ENCODE measurements at places on chromosomes 6 and 20. TPM values are rescaled to one million over a fixed set of nuclear protein-coding genes. Genes with fewer than 3 reads are reported as not detected.

GRCh38 chr6:29702519-29703103 is 20.6 kb upstream of the HLA-F start:
- no peaks in the 10 kb centered on the region for H3K4me1 ChIP-seq
- no peak overlapping the region for H3K4me3 ChIP-seq
- no peak overlapping the region for H3K27ac ChIP-seq
- peak; percentile 84 for DNase-seq
- H3K36me3 ChIP-seq, result no peaks in the 10 kb centered on the region
- peaks cover 15% of the 10 kb centered on the region for H3K27me3 ChIP-seq

The C6orf132 gene
- 1.8 TPM for total RNA-seq

DNA sequence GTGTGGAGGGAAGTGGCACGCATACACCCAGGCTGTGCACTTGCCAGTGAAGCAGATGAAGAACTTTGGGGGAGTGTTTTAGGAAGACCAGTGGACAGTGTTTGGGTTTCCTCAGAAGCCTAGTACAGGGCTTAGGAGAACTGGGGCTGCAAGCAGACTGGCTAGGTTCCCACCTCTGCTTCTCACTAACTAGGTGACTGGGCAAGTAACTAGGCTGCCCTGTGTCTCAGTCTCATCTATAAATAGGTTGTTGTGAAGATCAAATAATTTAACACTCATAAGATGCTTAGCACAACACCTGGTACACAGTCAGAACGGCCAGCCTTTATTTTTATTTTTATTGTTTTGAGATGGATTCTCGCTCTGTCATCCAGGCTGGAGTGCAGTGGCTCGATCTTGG is 312.1 kb downstream of the CDH26 start:
- no peak for DNase-seq
- H3K4me1 ChIP-seq, result no peaks in the 10 kb centered on the region
- H3K4me3 ChIP-seq, result no peak overlapping the region
- H3K27ac ChIP-seq, result no peak overlapping the region
- no peaks in the 10 kb centered on the region for H3K27me3 ChIP-seq
- no peaks in the 10 kb centered on the region for H3K36me3 ChIP-seq

DNA sequence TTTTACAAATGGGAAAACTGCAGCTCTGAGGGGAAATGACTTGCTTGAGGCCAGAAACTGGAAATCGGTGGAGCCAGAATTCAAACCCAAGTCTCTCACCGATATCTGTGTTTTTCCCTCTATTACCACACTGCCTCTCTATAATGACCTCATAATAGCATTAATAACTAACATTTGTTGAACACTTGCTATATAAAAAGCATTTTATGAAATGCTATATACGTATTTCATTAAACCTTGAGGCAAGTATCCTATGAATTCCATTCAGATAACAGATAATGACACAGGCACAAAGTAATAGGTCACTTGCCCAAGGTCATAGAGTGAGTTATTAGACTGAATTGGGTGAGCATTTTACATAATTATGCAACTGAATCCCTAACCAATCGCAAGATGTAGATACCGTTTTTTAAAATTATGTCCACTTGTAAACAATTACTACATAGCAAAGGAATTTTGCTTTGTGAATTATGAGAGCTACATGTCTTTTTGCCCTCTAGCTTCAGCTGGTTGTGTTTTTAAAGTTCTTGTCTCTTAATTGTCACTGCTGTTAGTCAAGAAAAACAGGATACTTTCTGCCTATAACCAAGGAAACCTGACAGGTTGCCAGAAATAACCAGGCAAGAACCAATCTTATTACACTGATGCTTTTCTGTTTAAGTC is 4.7 kb downstream of the DSN1 start:
- H3K36me3 ChIP-seq, result peaks cover 10% of the 10 kb centered on the region
- no peak overlapping the region for H3K4me3 ChIP-seq
- H3K27ac ChIP-seq, result no peak overlapping the region

The RIPPLY2 gene
- total RNA-seq, result not detected

- H3K27me3 ChIP-seq, result peaks cover 3% of the 10 kb centered on the region
- H3K4me3 ChIP-seq, result no peak overlapping the region
- peaks cover 21% of the 10 kb centered on the region for H3K4me1 ChIP-seq
- H3K27ac ChIP-seq, result no peak overlapping the region
- DNase-seq, result no peak
Measured at GRCh38 chr20:46555370-46555956, 5.0 kb upstream of the OCSTAMP start.

DNA sequence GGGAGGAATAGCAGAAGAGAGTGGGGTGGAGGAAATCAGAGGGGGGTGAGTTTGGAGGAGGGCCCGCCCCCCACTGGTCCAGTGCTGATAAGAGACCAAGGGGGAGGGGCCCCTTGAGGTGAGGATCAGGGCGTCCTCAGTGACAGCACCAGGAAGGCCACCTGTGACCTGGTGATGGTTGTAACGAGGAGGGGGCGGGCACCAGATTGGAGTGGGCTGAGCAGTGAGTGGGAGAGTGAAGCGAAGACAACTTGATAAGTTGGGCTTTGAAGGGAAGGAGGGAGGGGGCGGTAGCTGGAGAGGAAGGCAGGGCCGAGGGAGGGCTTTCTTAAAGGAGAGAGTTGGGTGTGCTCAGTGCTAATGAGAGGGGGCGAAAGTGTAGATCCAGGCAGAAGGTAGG is 30.7 kb downstream of the CDH22 start:
- no peak overlapping the region for H3K4me3 ChIP-seq
- H3K36me3 ChIP-seq, result no peaks in the 10 kb centered on the region
- H3K27ac ChIP-seq, result no peak overlapping the region
- DNase-seq, result no peak

DNA sequence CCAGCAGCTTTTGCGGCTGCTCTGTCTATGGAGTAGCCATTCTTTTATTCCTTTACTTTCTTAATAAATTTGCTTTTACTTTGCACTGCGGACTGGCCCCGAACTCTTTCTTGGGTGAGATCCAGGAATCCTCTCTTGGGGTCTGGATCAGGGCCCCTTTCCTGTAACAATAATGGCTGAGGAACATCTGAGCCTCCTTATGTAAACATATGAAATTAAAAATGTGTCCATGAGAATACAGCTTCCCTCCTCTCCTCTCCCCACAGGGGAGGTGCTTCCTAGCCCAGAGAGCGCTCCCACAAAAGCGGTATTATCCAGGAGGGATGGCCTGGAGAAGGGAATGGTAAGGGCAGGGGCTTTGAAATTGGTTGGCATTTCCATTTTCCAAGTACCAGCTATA is 81.1 kb downstream of the PSMG4 start:
- no peak for DNase-seq
- peak overlapping the region; percentile 87 for H3K27ac ChIP-seq
- H3K27me3 ChIP-seq, result no peaks in the 10 kb centered on the region
- H3K36me3 ChIP-seq, result no peaks in the 10 kb centered on the region
- H3K4me1 ChIP-seq, result peaks cover 70% of the 10 kb centered on the region

The MUC21 gene
- total RNA-seq, result not detected

The RAB32 gene
- 6.6 TPM for total RNA-seq

- no peak overlapping the region for H3K27ac ChIP-seq
- no peak for DNase-seq
- H3K36me3 ChIP-seq, result no peaks in the 10 kb centered on the region
- peaks cover 13% of the 10 kb centered on the region for H3K4me1 ChIP-seq
Measured at GRCh38 chr6:136994782-136995181, 50.0 kb downstream of the IL20RA start.

DNA sequence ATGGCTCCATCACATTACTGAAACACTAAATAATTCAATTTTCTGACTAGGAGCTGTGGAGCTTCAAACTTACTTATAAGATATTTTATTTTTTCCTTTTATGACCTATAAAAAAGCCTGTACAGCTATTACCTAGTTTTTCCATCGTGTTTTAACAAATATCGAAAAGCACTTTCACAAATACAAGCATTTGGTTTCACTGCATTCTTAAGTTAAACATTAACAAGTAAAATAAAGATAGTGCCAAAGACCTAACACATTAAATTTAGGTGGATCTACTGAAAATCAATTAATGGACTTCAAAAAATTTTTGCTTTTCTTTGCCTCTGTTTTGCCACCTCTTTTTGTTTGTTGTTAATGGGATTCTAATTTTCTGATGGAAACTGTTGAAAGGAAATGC is 83.3 kb downstream of the EPM2A start:
- no peaks in the 10 kb centered on the region for H3K36me3 ChIP-seq
- no peak overlapping the region for H3K4me3 ChIP-seq
- no peaks in the 10 kb centered on the region for H3K4me1 ChIP-seq
- DNase-seq, result no peak

DNA sequence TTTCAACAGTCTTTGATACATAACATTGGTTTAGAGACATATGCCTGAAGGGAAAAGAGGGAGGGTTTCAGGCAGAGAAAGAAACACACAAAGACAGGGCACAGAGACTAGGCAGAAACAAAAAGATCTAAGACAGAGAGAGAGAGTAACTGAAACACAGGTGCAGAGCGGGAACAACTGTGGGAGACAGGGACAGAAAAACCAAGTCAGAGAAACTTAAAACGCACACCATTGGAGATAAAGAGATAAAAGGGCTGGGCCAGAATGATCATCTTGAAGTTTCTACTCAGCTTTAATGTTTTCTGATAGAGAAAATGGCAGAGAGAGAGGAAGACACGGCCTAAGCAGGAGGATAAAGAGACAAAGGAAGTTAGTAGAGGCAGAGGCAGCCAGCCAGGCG is 11.8 kb downstream of the UNC5CL start:
- DNase-seq, result no peak
- no peak overlapping the region for H3K27ac ChIP-seq
- peaks cover 27% of the 10 kb centered on the region for H3K4me1 ChIP-seq
- H3K36me3 ChIP-seq, result no peaks in the 10 kb centered on the region
- no peaks in the 10 kb centered on the region for H3K27me3 ChIP-seq
- H3K4me3 ChIP-seq, result peak overlapping the region; percentile 46

DNA sequence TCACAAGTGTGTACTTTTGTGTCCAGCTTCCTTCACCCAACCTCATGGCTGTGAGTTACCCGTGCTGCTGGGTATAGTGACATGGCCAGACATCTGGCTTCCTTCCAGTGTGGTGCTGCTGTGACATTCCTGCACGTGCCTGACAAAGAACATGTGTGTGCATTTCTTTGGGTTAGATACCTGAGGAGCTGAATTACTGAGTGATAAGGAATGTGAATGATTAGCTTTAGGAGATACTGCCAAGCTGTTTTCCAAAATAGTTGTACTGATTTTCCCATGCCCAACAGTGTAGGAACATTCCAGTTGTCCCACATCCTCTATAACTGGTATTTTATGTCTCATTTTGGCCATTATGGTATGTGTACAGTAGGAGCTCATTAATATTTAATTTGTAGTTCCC is 132.5 kb downstream of the PREX1 start:
- no peak for DNase-seq
- no peak overlapping the region for H3K27ac ChIP-seq
- no peaks in the 10 kb centered on the region for H3K4me1 ChIP-seq
- H3K27me3 ChIP-seq, result no peaks in the 10 kb centered on the region

GRCh38 chr20:25076731-25077609 is 5.0 kb downstream of the VSX1 start:
- H3K36me3 ChIP-seq, result no peaks in the 10 kb centered on the region
- H3K27ac ChIP-seq, result no peak overlapping the region
- peak; percentile 27 for DNase-seq
- peaks cover 99% of the 10 kb centered on the region for H3K27me3 ChIP-seq
- peaks cover 5% of the 10 kb centered on the region for H3K4me1 ChIP-seq

The HLA-DQB1 gene
- 6.6 TPM for total RNA-seq

GRCh38 chr6:57017069-57017468 is 29.4 kb upstream of the KIAA1586 start:
- no peaks in the 10 kb centered on the region for H3K27me3 ChIP-seq
- DNase-seq, result no peak
- no peak overlapping the region for H3K27ac ChIP-seq
- H3K36me3 ChIP-seq, result no peaks in the 10 kb centered on the region

GRCh38 chr20:53850319-53850718 is 220.1 kb downstream of the BCAS1 start:
- no peak overlapping the region for H3K27ac ChIP-seq
- no peaks in the 10 kb centered on the region for H3K36me3 ChIP-seq
- H3K4me1 ChIP-seq, result peaks cover 19% of the 10 kb centered on the region
- H3K27me3 ChIP-seq, result no peaks in the 10 kb centered on the region
- no peak overlapping the region for H3K4me3 ChIP-seq
- DNase-seq, result no peak

The ASIP gene
- not detected for total RNA-seq

- no peak for DNase-seq
- no peaks in the 10 kb centered on the region for H3K27me3 ChIP-seq
- no peak overlapping the region for H3K4me3 ChIP-seq
- peaks cover 10% of the 10 kb centered on the region for H3K4me1 ChIP-seq
- H3K27ac ChIP-seq, result no peak overlapping the region
Measured at GRCh38 chr20:50308166-50308512, 117.5 kb downstream of the CEBPB start.

GRCh38 chr20:3483309-3483708 is 12.5 kb downstream of the ATRN start:
- no peaks in the 10 kb centered on the region for H3K36me3 ChIP-seq
- no peaks in the 10 kb centered on the region for H3K4me1 ChIP-seq
- H3K27me3 ChIP-seq, result no peaks in the 10 kb centered on the region

GRCh38 chr6:147820520-147820919 is 312.0 kb downstream of the SAMD5 start:
- no peaks in the 10 kb centered on the region for H3K27me3 ChIP-seq
- DNase-seq, result peak; percentile 67
- no peak overlapping the region for H3K4me3 ChIP-seq
- no peak overlapping the region for H3K27ac ChIP-seq
- no peaks in the 10 kb centered on the region for H3K36me3 ChIP-seq

DNA sequence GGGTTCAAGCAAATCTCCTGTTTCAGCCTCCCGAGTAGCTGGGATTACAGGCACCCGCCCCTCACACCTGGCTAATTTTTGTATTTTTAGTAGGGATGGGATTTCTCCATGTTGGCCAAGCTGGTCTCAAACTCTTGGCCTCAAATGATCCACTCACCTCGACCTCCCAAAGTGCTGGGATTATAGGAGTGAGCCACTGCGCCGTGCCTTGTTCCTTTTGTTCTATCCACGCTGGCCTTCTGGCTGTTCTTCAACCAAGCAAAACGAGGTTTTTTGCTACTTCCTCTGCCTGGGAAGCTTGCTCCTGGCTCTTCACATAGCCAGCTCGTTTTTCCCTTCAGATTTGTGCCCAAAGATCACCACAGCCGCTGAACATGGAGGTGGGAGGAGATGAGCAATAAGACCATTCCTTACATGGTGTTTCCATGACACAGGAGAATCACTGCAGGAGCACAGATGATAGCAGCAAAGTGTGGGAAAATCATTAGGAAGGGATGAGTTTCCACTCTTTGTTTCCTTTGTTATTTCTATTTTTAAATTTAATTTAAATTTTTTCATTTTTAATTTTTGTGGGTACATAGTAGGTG is 201.0 kb upstream of the ZNF217 start:
- no peaks in the 10 kb centered on the region for H3K27me3 ChIP-seq
- no peaks in the 10 kb centered on the region for H3K36me3 ChIP-seq
- H3K4me1 ChIP-seq, result peaks cover 13% of the 10 kb centered on the region
- DNase-seq, result no peak
- no peak overlapping the region for H3K27ac ChIP-seq
- H3K4me3 ChIP-seq, result no peak overlapping the region

GRCh38 chr6:167824591-167825331 is 1.9 kb upstream of the AFDN start:
- H3K4me1 ChIP-seq, result peaks cover 23% of the 10 kb centered on the region
- H3K27me3 ChIP-seq, result no peaks in the 10 kb centered on the region
- H3K27ac ChIP-seq, result no peak overlapping the region
- peak overlapping the region; percentile 82 for H3K4me3 ChIP-seq
- H3K36me3 ChIP-seq, result peaks cover 3% of the 10 kb centered on the region

The RAB44 gene
- total RNA-seq, result 0.03 TPM

Data from neural progenitor cell (in vitro differentiated cells).